ENCODE measurements at places on chromosomes 12 and 14.

GRCh38 chr14:57732463-57733285 lies 133.2 kb downstream of the SLC35F4 start:
- no peak for DNase-seq

DNA sequence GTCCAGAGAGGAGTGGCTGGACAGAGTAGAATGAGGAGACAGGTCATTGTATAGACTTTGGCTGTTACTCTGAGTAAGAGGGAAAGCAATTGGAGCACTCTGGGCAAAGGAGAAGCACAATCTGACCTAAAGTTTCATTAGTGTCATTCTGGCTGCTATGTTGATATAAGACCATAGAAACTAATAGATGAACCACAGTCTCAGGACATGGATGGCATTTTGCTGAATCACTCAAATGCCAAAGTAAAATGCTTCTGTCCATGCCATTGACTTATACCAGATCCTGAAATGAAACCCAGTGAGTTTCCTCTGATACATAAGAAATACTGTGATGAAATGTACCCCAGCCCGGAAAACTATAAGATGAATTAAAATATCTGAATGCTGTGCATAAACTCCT lies 65.8 kb upstream of the COCH start:
- DNase-seq = no peak

- DNase-seq = no peak
Measured at GRCh38 chr12:107356266-107356936, 263.1 kb upstream of the CRY1 start.

- DNase-seq = no peak
Measured at GRCh38 chr14:76793956-76794355, 18.7 kb downstream of the ANGEL1 start.

- no peak for DNase-seq
Measured at GRCh38 chr12:42166501-42166900, 21.8 kb upstream of the GXYLT1 start.

GRCh38 chr12:66693901-66694513 lies 15.1 kb upstream of the GRIP1 start:
- no peak for DNase-seq

- DNase-seq = no peak
Measured at GRCh38 chr12:88720231-88720630, 140.0 kb upstream of the KITLG start.

- DNase-seq = no peak
Measured at GRCh38 chr12:12404297-12404696, 47.4 kb downstream of the BORCS5 start.

- no peak for DNase-seq
Measured at GRCh38 chr14:49962621-49963020, 69.7 kb downstream of the ARF6 start.

GRCh38 chr12:5730962-5731361 lies 214.1 kb downstream of the ANO2 start:
- no peak for DNase-seq

GRCh38 chr12:98294051-98294805 lies 221.2 kb upstream of the TMPO start:
- DNase-seq = no peak

DNA sequence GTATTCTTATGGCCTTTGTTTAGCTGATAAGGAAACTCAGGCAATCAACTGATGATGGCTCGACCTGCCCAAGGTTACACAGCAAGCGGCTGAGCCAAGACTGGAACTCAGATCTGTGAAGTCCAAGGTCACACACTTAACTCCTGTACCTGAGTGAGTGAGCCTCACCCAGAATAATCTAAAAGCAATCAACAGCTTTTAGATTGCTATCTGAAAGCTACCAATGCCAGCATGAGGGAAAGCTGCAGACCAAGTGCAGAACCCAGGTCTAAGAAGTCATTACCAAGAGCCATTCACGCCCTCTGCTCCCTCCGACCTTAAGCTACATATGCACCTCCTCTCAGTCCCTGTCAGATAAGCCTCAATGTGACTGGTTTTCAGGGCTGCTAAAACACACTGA lies 12.1 kb downstream of the APPL2 start:
- DNase-seq = no peak

- no peak for DNase-seq
Measured at GRCh38 chr12:131129839-131130238, 176.1 kb downstream of the ADGRD1 start.

DNA sequence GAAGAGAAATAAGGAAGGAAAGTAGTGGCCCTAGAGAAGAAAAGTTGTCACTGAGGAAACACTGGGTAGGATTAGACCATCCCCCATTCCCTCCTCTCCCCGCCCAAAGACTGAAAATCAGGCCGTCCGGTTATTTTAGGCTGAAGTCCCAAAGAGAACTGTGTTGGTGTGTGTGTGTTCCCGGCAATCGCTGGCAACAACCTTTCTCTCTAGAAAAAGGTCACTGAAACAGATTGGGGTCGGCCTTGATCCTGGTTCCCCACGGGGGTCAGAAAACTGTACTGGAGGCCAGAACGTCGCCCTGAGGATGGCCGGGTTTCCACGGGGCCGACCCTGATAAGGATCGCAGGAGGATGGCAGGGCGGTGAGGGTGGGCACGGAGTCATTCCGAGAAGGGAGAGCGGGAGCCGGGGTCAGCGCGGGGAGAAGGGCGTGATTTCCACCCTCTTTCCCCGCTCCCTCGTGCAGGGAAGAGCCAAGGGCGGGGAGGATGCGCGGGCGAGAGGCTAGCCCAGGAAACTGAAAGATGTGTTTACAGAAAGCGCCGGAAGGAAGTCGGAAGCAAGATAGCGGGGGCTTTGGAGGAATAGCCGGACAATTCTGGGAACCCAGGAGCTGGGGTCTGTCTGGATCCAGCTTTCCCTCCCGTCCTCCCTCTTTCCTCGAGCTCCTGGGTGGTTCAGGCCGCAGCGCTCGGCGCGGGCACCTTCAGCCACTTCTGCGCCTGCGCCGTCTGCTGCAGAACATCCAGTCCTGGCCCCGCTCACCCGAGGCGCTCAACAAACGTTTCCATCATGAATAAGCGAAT lies 25.3 kb upstream of the SPTLC2 start:
- peak; percentile 37 for DNase-seq

GRCh38 chr12:76199808-76200207 lies 115.3 kb upstream of the NAP1L1 start:
- DNase-seq = no peak

DNA sequence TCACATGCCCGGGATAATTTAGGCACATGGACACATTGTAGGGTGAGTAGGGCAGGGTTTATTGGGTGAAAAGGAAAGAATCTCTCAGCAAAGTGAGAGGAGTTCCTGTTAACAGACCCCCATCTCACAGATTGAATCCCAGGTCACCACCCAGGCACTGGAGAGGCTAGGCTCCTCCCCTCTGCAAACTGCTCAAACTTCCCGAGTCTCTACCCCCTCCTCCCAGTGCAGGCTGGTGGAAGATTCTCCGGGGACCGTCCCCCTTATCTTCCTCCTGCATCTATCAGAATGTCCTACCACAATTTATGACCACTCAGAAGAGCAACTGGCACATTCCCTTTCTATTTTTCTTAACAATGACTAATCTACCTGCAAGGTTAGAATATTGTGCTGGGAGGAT lies 126.0 kb downstream of the NTF3 start:
- DNase-seq = no peak
